ENCODE measurements at places on chromosomes 16 and 17. TPM values are rescaled to one million over a fixed set of nuclear protein-coding genes. Genes with fewer than 3 reads are reported as not detected.

Gene PRR29
- 0.52 TPM for total RNA-seq

Gene PRSS22
- not detected for total RNA-seq

DNA sequence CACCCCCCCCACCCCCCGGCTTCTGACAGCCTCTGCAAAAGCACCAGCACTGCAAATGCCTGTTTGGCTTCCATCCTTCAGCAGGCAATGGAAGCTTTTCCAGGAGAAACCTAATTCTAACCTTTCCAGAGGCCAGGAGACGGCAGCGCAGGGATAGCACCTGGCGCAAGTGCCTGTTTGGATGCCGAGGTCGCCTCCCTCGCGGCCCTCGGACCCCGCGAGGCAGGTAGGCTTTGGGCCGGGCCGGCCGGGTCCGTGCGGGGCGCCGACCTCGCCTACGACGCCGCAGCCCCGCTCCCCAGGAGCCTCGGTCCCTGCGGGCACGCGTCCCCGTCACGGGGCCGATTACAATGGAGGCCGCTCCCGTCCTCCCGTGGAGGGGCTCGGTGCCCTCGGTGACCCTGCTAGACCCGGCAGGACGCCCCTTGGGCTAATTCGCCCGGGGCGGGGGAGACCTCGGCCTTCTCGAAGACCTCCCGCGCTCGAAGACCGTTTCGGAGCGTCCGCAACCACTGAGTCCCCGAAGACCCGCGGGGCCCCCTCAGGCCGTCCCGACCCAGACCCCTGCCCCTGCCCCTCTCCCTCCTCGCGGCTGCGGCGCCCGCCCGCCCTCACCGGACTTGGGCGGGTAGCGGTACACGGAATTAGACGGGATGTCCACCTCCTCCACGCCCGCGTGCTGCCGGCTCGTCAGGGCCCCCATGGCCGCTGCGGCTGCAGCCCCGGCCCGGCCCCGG lies 587 bp downstream of the RNF157 start:
- H3K36me3 ChIP-seq: no peaks in the 10 kb centered on the region
- DNase-seq: no peak
- H3K4me3 ChIP-seq: no peak overlapping the region
- peaks cover 22% of the 10 kb centered on the region for H3K4me1 ChIP-seq

GRCh38 chr17:1435326-1435725 lies 20.7 kb downstream of the CRK start:
- no peaks in the 10 kb centered on the region for H3K27me3 ChIP-seq
- no peak overlapping the region for H3K27ac ChIP-seq
- DNase-seq: no peak
- no peaks in the 10 kb centered on the region for H3K4me1 ChIP-seq
- H3K4me3 ChIP-seq: no peak overlapping the region
- peaks cover 42% of the 10 kb centered on the region for H3K36me3 ChIP-seq

- H3K4me1 ChIP-seq: no peaks in the 10 kb centered on the region
- no peaks in the 10 kb centered on the region for H3K27me3 ChIP-seq
- H3K27ac ChIP-seq: no peak overlapping the region
- H3K4me3 ChIP-seq: no peak overlapping the region
These were observed 210.8 kb downstream of the NTN1 start for GRCh38 chr17:9232155-9232475.

GRCh38 chr17:48177816-48178215 lies 70.2 kb downstream of the SNX11 start:
- H3K27me3 ChIP-seq: no peaks in the 10 kb centered on the region
- H3K27ac ChIP-seq: no peak overlapping the region
- H3K4me3 ChIP-seq: no peak overlapping the region
- no peaks in the 10 kb centered on the region for H3K4me1 ChIP-seq

- DNase-seq: no peak
- H3K4me3 ChIP-seq: no peak overlapping the region
- peaks cover 14% of the 10 kb centered on the region for H3K36me3 ChIP-seq
- H3K27ac ChIP-seq: no peak overlapping the region
These were observed 13.0 kb downstream of the PAM16 start for GRCh38 chr16:4338125-4338582.

DNA sequence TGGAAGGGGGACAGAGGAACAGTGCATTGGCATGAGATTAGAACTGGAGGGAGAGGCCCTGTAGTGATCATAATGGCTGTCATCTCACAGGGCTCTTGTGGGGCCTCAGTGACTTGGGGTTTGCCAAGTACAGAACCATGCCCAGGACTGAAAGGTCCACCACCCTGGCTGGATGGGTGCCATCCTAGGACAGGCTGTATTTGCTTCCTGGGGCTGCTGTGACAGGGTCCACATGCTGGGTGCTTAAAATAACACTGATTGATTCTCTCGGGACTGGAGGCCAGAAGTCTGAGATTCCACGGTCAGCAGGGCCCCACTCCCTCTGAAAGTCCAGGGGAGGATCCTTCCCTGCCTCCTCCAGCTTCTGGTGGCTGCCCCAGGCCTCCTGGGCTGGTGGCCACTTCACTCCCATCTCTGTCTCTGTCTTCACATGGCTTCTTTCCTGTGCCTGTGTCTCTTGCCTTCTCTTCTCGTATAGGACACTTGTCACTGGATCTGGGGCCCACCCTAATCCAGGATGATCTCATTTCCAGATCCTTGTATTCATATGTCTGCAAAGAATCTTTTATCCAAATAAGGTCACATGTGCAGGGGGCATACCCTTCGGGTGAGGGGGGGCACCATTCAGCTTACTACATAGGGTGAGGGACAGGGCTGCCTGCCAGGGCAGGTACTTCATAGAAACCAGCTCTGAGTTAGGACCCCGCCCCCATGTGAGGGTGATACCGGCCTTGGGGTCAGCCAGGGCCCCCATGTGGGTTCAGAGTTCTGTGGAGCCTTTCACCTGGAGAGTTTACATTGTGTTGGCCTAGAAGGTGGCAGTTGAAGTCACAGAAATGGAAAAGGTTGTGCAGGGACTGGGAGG lies 52.6 kb downstream of the USP22 start:
- no peaks in the 10 kb centered on the region for H3K27me3 ChIP-seq
- H3K4me1 ChIP-seq: no peaks in the 10 kb centered on the region
- no peak overlapping the region for H3K4me3 ChIP-seq
- no peaks in the 10 kb centered on the region for H3K36me3 ChIP-seq
- H3K27ac ChIP-seq: no peak overlapping the region
- no peak for DNase-seq

- no peaks in the 10 kb centered on the region for H3K27me3 ChIP-seq
- H3K4me1 ChIP-seq: peaks cover 27% of the 10 kb centered on the region
- no peak overlapping the region for H3K4me3 ChIP-seq
- no peak for DNase-seq
- no peaks in the 10 kb centered on the region for H3K36me3 ChIP-seq
These were observed 14.9 kb downstream of the YPEL2 start for GRCh38 chr17:59346341-59346740.

DNA sequence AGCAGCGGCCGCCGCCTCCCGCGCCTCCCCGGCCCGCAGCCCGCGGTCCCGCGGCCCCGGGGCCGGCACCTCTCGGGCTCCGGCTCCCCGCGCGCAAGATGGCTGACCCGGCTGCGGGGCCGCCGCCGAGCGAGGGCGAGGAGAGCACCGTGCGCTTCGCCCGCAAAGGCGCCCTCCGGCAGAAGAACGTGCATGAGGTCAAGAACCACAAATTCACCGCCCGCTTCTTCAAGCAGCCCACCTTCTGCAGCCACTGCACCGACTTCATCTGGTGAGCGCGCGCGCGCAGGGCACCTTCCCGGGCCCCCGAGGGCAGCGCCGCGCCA lies 258 bp downstream of the PRKCB start:
- DNase-seq: no peak
- no peaks in the 10 kb centered on the region for H3K27me3 ChIP-seq
- peak overlapping the region; percentile 57 for H3K27ac ChIP-seq

- no peaks in the 10 kb centered on the region for H3K4me1 ChIP-seq
- peaks cover 22% of the 10 kb centered on the region for H3K36me3 ChIP-seq
- no peak overlapping the region for H3K4me3 ChIP-seq
These were observed 8.6 kb upstream of the MC1R start for GRCh38 chr16:89909777-89910716.

DNA sequence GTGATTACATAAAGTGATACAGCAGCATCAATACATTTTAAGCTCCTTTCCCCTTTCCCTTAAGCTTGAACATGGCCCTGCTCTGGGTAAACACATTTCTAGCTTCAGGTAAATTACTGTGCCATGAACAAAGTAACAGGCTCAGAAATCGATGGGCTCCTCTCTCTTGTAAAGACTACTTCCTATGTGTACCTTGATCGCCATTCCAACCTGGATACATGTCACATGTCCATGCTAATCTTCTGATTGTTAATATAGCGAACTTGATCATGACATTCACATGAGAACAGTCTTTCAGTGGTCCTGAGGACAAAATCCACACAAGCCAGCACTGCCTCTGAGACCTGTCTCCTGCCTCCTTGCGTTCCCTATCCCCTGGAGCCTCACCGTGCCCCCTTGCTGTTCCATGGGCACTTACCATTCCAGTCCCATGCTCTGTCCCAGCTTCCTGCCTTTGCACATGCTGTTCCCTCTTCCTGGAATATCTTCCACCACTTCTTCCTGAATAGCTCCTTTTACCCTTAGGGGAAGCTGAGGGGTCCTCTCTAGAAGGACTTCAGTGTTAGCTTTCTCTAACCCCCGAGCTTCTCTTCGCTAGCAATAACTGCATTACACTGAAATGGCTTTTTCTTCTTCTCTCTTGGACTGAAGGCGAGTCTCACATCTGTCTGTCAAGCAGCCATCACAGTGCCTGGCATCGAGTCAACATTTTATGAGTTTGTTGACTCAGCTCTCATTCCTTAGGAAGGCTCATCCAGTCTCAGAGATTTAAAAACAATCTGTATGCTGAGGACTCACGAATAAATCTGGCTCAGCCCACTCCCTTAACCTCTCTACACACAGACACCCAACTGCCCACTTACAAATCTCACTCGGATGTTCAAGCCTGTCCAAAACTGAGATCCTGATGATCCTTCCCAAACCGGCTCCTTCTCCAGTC lies 93.3 kb downstream of the ASIC2 start:
- H3K27me3 ChIP-seq: no peaks in the 10 kb centered on the region
- H3K4me1 ChIP-seq: no peaks in the 10 kb centered on the region
- no peak overlapping the region for H3K4me3 ChIP-seq
- H3K36me3 ChIP-seq: no peaks in the 10 kb centered on the region

GRCh38 chr17:38751808-38752307 lies 683 bp upstream of the PSMB3 start:
- peaks cover 20% of the 10 kb centered on the region for H3K36me3 ChIP-seq
- peak overlapping the region; percentile 88 for H3K27ac ChIP-seq
- H3K4me3 ChIP-seq: peak overlapping the region; percentile 88

DNA sequence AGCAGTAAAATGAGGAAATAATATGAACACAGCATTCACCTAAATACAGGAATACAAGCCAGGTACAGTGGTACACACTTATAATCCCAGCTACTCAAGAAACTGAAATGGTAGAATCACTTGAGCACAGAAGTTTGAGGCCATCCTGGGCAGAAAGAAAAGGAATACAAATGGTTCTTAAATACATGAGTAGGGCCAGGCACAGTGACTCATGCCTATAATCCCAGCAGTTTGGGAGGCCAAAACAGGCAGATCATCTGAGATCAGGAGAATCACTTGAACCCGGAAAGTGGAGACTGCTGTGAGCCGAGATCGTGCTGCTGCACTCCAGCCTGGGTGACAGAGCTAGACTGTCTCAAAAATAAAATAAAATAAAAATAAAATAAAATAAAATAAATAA lies 23.0 kb upstream of the SMG8 start:
- H3K4me3 ChIP-seq: no peak overlapping the region
- DNase-seq: no peak
- no peaks in the 10 kb centered on the region for H3K4me1 ChIP-seq
- H3K27ac ChIP-seq: no peak overlapping the region
- H3K27me3 ChIP-seq: no peaks in the 10 kb centered on the region

GRCh38 chr16:74608381-74608780 lies 1.5 kb upstream of the GLG1 start:
- no peaks in the 10 kb centered on the region for H3K27me3 ChIP-seq
- peaks cover 48% of the 10 kb centered on the region for H3K4me1 ChIP-seq
- no peak for DNase-seq
- peak overlapping the region; percentile 91 for H3K4me3 ChIP-seq

DNA sequence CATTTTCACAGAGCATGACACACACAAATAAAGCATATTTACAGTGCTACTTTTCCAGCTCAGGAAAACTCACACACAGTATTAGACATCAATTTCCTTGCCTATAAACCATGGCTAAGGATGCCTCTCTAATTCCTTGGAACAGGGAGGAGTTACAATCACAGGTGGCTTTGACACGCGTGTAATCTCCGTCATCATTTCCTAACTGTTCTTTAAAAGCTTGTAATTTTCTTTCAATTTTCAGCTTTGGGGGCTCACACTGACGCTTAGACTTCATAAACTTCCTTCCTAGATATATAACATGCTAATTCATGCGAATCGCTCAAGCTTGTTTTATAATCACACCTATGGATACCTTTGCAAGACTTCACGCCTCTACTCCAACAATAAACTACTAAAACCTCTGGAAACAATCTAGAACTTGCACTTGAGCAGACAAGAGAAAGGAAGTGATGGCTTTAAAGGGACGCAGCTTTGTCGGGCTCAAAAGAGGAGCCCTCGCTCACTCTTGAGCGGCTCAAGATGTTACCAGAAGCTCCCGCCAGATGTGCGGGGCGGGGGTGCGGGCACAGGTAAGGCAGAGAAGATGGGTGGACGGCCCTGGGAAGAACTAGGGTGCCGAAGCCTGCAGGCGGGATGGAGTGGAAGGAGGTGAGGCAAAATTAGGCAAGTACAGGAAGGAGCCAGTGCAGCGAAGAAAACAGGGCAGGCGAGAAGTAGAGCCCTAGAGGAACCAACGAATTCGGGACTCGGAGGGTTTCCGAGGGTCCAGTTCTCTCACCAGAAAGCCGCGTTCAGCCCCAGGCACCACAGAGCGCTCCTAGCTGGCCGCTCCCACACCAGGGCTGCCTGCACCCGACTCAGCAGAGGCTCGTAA lies 631 bp downstream of the RETREG3 start:
- H3K27ac ChIP-seq: peak overlapping the region; percentile 91
- H3K27me3 ChIP-seq: no peaks in the 10 kb centered on the region
- peaks cover 4% of the 10 kb centered on the region for H3K36me3 ChIP-seq
- peak; percentile 63 for DNase-seq
- peak overlapping the region; percentile 98 for H3K4me3 ChIP-seq

- no peaks in the 10 kb centered on the region for H3K27me3 ChIP-seq
- H3K4me3 ChIP-seq: no peak overlapping the region
- no peaks in the 10 kb centered on the region for H3K36me3 ChIP-seq
- peaks cover 21% of the 10 kb centered on the region for H3K4me1 ChIP-seq
- no peak overlapping the region for H3K27ac ChIP-seq
These were observed 53.4 kb downstream of the GRB2 start for GRCh38 chr17:75352079-75352569.

- H3K4me1 ChIP-seq: no peaks in the 10 kb centered on the region
- H3K27me3 ChIP-seq: no peaks in the 10 kb centered on the region
- DNase-seq: no peak
These were observed 47.9 kb downstream of the NOL11 start for GRCh38 chr17:67765623-67766022.
